Left renal pelvis (tissue), 4 donors: ENCODE measurements at places on chromosomes 13 and 19. TPM values are rescaled to one million over a fixed set of nuclear protein-coding genes. Genes with fewer than 3 reads are reported as not detected.

The RPL18 gene
- 1,042 TPM for polyA plus RNA-seq

DNA sequence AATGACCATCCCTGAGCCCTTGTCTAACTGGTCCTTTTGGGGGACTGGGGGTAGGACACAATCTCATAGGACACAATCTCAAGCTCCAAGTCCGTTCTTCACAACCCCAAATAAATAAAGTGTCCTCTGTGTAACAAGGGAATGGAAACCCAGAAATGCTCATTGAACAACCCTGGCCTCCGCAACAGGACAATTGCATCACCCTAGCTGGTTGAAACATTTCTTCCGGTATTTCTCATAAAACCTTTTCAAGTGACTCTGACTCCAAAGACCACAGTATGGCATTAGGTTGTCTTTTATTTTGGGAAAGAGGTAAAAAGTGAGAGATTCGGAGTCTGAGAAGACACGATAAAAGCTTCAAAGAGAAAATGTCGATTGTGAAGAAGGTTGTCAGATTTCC, 186.6 kb downstream of the ZNF536 start:
- DNase-seq: no peak

- no peak for DNase-seq
Observed at GRCh38 chr19:6279620-6279930, 200 bp downstream of the MLLT1 start.

GRCh38 chr13:55576389-55576788, 1564.3 kb upstream of the PRR20A start:
- no peak for DNase-seq

DNA sequence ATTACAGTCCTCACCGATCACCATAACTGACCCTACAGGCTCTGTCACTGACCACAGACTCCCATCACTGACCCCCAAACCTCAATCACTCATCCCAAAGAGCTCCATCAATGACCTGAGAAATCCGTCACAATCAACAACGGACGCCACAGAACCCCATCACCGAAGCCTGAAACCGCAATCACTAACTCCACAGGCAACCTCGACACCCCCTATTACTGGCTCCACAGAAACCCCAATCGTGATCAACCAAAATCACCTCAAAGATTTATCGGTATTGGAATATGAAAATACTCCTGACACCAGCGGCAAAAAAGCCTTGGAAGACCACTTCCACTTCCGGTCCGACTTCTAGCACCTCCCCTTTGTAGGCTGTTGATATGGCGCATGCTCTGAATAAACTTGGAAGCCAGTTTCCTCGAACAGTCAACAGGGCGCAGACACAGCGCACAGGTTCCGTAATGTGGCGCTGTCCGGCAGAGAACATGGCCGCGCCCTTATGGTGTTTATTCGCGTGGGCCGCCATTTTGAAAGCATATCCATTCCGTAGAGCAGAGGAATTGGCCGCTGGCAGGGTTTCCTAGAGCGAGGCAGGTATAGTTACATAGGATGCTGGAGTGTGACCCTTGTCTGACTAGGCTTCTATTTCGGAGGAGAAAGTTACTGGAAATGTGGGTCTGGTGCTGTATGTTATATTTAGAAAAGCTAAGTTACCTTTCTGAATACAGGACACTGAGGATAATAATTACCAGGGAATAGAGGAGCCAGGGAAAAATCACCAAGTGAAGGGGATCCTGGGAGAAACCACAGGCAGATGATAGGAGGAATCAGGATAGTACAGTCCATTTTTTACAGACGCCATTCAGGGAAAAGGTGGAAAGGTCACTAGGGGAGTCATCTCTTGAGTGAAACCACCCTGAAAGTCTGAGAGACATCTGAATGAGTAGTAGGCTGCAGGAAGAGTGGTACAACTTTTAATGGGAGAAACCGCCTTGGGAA, at the start of gene ZNF585A:
Gene ZNF585A (minus strand): TSS at position 328 of the 999 bp plus-strand sequence. CDS start 2,785 bp downstream, outside the sequence.
- DNase-seq: peak; percentile 96

GRCh38 chr13:24161010-24161775, 673 bp downstream of the SPATA13 start:
- peak; percentile 20 for DNase-seq

- no peak for DNase-seq
Observed at GRCh38 chr19:20321139-20321763, 154.2 kb downstream of the ZNF486 start.

DNA sequence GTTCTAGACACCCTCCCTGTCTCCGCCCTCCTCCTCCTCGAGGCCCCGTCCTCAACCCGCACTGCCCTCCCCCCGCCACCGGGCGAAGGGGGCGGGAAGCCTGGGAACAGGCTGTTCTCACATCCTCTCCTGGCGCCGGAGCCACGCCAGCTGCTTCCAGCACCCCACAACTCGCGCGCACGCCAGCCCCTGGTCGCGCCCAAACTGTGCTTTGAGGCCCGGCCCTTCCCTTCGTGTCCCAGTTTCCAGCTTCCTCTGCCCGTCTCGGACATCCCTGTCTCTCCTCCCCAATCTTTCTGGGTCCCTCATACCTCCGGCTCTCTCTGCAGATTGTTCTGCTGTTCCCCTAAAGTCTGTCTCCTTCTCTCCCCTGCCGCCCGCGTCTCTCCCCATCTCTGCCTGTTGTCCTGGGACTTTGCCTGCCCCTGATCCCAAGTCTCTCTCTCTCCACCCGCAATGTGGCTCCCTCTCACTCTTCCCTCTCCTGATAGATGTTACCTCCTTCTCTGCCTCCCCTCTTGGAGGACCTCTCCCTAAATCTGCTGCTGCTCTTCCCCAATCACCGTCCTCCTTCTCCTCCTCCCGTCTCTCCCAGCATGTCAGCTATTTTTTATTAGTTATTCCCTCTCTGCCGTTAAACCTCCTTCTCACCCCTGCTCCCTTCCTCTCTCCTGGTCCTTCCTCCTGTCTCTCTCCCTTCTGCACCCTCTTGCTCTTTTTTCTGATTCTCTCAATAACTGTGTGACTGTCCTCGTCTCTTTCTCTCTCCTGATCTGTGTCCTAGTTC, 14.2 kb downstream of the DPF1 start:
- no peak for DNase-seq

- DNase-seq: no peak
Observed at GRCh38 chr13:96003304-96003703, 49.9 kb downstream of the UGGT2 start.

The ZNF541 gene
- polyA plus RNA-seq: 0.30 TPM
